ENCODE measurements at places on chromosomes 7 and 10. TPM values are rescaled to one million over a fixed set of nuclear protein-coding genes. Genes with fewer than 3 reads are reported as not detected.

Gene ACBD7
- 0.56 TPM for polyA plus RNA-seq

Gene PTPRE
- 1.1 TPM for polyA plus RNA-seq

- peak; percentile 24 for DNase-seq
Measured at GRCh38 chr7:155166673-155167370, 96.7 kb downstream of the HTR5A start.

GRCh38 chr7:81173766-81174281 lies 255.0 kb upstream of the SEMA3C start:
- peak; percentile 18 for DNase-seq

DNA sequence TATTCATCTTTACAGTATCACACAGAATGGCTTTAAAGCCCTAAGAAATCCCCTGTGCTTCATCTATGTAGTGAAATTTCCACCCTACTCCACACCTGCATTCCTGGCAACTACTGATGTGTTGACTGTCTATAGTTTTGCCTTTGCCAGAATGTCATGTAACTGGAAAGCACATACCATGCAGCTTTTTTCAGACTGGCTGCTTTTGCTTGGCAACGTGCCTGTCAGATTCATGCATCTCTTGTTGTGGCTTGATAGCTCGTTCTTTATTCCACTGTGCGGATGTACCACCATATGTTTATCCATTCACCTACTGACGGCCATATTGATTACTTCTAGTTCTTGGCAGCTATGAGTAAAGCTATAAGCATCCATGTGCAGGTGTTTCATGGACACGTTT lies 30.6 kb downstream of the RBM17 start:
- no peak for DNase-seq

GRCh38 chr10:77317221-77317620 lies 320.4 kb downstream of the KCNMA1 start:
- no peak for DNase-seq

GRCh38 chr7:42991913-42992591 lies 59.9 kb downstream of the MRPL32 start:
- no peak for DNase-seq

DNA sequence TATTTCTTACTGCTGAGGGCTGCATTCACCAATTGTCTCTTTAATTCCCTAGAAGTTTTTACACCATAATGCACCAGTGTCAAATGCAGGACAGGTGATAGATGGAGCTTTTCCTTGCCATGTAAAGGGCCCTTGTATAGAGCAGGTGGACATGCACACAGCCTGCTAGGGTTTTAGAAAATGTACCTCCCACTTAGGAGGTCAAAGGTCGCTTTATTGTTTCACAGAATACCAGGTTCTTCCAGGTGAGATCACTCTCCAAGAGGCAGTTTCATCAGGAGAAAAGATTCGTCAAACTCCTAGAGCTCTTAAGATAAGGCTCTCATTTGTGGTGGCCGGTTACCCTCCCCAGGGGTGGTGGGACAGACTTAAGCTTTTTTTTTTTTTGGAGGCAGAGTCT lies 215.8 kb downstream of the PHTF2 start:
- no peak for DNase-seq

- DNase-seq: peak; percentile 34
Measured at GRCh38 chr7:2003451-2003930, 229.3 kb downstream of the MAD1L1 start.

DNA sequence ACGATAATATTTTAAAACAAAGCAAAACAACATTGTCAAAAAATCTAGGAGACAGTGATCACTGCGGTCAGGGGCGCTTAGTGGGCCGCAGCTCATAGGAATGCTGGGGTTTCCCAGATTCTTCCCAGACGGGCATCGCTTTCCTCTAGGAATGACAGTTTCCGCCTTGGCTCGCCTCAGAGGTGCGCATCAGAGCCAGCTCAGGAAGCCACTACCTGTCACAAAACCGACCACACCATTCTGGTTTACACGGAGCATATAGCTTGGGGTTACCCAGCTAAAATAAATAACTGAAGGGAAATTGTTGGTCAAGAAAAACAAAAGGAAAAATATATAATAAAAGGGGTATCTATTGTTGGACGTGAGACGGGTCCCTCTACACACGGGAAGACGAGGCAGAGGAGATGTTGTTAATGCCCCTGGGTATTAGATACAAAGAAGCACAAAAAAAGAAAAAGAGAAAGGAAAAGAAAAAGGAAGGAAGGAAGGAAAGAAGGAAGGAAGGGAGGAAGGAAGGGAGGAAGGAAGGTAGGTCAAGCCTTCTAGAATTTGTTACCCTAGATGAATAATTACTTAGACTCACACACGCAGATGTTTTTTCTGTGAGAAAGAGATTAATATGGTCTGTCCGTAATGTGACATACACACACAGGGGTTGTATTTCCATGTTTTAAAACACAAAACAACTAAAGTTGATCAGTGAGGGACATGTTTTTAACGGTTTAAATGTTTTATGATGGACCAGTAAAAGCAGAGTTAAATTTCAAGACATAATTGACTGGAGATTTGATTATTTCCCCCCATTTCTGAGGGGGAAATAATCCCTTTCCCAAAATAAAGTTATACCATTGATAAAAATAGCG lies 292.4 kb upstream of the NFE2L3 start:
- DNase-seq: no peak

DNA sequence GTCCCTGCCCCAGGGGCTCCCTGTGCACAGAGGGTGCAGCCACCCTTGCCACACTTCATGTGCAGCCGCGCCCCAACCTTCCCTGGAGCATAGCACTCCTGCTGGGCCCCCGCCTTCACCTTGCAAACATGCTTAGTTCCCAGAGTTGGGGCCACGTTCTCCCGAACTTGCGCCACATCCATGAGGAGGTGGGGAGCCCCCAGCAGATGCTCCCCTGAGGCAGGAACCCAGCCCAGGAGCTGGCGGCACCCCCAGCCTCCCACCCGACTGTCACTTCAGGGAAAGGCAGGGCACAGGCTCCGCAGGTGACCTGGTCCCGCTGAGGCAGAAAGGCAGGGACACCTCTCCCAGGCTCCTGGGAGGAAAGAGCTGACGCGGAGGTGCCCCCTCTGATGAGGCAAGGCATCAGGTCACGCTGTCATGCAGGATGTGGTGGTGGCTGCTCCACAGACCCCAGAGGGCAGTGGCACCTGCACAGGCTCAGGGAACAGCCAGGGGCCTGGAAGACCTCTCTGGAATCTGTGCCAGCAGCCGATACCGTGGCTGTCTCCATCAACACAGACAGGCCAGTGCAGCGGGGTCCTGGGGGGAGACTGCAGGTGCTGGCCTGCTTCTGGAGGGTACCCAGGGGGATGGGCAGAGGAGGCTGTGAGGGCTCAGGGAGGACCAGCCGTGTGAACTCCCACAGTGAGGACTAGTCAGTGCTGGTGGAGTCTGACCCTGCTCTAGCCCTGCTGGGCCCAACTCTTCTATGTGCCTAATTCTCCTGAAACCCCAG lies 221.3 kb downstream of the MAD1L1 start:
- no peak for DNase-seq

DNA sequence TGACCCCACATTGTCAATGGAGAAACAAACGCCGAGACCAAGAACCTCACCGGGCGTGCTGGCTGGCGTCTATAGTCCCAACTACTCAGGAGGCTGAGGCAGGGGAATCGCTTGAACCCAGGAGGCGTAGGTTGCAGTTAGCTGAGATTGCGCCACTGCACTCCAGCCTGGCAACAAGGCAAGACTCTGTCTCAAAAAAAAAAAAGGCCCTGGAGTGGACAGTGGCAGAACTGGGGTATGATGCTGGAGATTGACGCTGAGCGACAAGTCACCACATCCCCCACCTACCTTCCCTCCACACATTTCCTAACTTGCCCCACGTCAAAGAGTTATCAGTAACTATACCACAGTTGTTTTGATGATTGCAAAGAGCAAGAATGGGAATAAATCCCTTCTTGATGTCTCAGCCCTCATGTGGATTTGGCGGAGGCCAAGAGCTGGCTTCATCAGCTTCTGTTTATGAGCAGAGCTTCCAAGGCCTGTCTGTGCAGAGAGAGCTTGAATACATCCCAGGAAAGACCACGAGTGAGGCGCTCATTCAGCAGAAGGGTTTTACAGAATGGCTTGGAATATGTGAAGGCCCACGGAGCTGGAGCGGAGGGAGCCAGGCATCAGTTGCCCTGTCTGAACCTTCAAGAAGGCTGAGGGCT lies 28.0 kb upstream of the TNS3 start:
- DNase-seq: no peak

- no peak for DNase-seq
Measured at GRCh38 chr10:129622291-129622690, 155.2 kb downstream of the MGMT start.
